ENCODE measurements at places on chromosomes 7 and 10. TPM values are rescaled to one million over a fixed set of nuclear protein-coding genes. Genes with fewer than 3 reads are reported as not detected.
A peak's percentile ranks its signal among the peaks of the same experiment; 100 is the strongest.

GRCh38 chr10:119872610-119872859 is at the start of gene MCMBP:
Gene MCMBP (minus strand): TSS chr10:119872843. CDS start chr10:119872584, 259 bp downstream.
- no peak for DNase-seq

- peak; percentile 8 for DNase-seq
These were observed 326.5 kb downstream of the WDR37 start for GRCh38 chr10:1382711-1383110.

PON1 gene
- total RNA-seq, result not detected

DNA sequence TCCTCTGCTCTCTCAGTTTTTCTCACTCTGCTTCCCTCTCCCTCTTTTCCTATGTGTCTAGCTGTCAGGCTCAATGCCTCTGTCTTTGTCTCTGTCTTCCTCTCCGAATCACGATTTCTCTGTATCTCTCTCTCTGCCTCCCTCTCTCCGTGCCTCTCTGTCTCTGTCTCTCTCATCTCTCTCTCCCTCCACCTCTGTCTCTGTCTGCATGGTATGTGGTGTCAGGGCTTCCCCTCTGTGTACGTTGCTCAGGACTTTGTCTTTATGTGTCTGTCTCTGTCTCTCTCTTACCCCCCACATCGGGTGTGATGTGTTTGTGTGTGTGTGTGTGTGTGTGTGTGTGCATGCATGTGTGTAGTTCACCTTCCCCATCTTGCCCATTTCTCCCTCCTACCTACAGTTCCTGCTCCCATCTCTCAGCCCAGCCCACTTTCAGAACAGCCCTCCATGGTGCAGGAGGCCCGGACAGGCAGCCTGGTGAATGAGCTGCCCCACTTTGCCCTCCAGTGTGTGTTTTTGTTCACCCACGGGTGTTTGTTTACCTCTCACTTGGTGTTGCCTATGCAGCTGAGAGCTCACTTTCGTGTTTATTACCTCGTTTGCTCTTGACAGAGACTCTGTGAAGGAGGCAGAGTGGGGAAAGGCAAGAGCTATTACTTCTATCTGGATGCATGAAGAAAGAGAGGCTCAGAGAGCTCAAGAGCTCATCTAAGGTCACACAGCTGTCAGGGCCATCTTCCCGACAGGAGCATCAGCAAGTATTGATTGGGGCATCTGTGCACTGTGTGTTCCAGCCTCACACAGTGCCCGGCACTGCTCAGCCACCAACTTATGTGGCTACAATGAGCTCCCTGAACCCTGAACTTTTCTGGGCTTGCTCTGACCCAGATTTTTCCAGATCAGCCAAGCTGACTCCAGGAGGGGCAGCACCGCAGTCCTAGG is 163.5 kb upstream of the ZMIZ1 start:
- peak; percentile 6 for DNase-seq

GRCh38 chr7:22584179-22584578 is 84.2 kb upstream of the STEAP1B start:
- no peak for DNase-seq

GRCh38 chr10:71938211-71938610 is 26.0 kb upstream of the CHST3 start:
- no peak for DNase-seq

DNA sequence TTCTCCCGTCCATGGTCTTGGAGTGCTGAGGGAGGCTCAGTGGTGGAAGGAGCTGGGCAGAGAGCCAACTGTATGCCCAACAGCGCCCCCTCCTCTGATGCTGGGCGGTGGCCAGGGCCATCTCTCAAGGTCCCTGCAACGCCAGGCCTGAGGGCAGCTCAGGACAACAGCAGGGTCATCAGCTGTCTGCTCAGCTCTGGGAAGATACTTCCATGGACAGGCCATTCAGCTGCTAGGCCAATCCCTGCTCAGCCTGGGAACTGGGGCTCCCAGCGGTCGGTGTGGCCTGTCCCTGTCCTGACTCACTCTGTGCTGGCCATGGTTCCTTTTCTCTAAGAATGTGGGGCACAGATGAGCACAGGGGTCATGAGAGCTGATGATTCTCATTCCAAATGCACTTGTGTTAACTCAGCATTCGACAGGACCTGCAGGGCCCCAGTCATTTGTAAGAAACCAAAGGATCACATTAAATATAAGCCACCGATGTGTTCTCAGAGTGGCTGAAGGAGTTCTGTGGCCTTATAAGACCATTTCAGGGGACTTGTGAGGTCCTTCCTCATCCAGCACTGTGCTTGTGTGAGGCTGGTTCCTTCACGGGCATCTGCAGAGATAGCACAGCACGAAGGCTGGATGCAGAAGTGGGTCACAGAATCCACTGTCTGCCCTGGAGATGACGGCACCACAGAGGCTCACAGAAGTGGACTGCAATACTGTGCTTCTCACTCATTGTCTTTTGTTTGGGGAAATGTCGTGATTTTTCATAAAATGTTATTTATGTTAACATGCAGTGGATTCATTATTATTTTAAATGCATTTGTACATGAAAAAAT is 73.0 kb downstream of the ADCY1 start:
- peak; percentile 33 for DNase-seq

GRCh38 chr10:118581340-118581739 is 14.1 kb downstream of the PRLHR start:
- no peak for DNase-seq

GRCh38 chr10:6101181-6101580 is 12.3 kb downstream of the RBM17 start:
- DNase-seq, result no peak

- DNase-seq, result peak; percentile 63
These were observed 51.3 kb upstream of the GPR26 start for GRCh38 chr10:123614888-123615287.

DNA sequence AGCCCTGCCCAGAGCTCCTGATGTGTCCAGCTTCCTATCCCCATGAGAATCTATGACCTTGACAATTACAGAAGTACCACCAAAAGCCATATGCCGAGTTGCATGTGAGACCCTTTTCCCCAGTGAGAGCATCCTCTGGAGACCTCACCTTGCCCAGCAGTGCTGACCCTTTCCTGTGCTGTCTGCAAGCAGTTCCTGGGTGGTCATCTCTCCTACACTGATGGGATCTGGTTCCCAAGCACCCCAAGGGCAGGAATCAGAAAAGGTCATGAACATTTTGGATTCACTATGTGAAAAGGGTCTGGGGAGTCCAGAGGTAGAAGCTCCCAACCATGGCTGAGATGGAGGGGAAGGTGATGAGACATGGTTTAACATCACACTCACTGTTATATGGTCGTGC is 18.2 kb downstream of the SFTPD start:
- peak; percentile 15 for DNase-seq

DNA sequence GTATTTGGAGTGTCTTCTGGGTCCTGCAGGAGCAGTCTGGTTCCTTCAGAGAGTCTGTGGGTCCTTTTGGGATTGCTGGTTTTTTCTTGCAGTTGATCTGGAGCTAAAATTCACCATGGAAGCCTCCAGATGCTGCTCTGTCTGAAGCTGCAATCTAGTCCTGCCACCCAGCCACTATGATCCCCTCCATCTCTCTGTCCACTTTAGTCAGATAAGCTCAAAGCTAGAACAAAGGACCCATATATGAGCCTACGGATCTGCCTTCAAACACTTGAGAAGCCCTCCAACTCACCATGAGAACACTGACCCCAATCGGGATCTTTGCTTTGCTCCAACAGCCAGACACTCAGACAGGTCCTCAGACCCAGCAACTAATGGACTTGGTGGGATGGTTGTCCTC is 618 bp upstream of the TBXAS1 start:
- DNase-seq, result no peak

DNA sequence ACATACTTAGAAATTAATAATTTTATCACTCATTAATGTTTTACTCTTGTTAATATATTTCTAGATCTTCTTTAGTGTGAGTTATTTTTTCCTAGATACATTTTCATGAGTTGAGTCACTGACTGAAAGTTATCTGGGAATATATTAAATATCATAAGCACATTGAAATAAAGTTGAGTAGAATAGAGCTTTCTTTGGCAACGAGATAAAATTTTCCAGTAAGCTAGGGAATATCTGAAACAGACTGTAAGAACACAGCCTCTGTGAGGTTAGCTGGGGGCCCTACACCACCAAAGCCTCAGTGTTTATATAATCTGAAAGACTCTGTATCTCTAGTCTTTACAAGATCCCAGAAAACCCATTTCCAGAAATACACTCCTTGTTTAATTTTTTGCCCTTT is 347.8 kb upstream of the PLXDC2 start:
- DNase-seq, result no peak

GRCh38 chr7:127702938-127703337 is 50.9 kb downstream of the SND1 start:
- DNase-seq, result no peak

DNA sequence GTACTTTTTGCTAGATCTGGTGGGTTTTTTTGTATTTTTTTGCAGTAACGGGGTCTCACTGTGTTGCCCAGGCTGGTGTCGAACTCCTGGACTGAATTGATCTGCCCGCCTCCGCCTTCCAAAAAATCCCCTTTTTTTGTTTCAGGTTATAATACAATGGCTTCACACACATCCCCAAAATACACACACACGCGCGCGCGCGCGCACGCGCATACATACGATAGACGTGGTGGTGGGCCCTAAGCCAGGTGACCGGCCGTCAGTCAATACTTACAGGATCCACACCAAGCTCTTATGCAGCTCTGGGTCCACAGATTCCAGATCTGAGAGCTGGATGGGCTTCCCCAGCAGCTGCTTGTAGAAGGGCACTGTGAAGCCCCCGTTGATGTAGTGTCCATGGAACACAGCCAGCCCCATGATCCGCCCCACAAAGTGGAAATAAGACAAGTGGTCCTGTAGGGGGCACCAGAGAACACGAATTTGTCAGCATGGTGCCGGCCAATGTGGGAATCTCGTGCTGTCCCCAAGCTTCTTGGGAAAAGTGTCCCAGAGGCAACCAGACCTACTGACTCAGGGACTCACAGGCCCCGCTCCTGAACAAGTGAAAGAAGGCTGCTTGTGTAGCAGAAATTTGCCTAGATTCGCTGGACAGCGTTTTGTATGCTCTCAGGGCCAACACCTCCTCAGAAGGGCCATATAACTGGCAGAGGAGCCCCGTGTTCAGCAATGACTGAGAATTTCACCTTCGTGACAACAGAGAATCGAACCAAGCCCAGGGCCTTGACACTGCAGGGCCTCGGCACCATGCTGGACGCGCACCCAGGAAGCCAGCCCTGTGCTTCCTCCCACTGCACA is 103.6 kb downstream of the SMURF1 start:
- peak; percentile 48 for DNase-seq

APBB1IP gene
- total RNA-seq, result 3.3 TPM

DNA sequence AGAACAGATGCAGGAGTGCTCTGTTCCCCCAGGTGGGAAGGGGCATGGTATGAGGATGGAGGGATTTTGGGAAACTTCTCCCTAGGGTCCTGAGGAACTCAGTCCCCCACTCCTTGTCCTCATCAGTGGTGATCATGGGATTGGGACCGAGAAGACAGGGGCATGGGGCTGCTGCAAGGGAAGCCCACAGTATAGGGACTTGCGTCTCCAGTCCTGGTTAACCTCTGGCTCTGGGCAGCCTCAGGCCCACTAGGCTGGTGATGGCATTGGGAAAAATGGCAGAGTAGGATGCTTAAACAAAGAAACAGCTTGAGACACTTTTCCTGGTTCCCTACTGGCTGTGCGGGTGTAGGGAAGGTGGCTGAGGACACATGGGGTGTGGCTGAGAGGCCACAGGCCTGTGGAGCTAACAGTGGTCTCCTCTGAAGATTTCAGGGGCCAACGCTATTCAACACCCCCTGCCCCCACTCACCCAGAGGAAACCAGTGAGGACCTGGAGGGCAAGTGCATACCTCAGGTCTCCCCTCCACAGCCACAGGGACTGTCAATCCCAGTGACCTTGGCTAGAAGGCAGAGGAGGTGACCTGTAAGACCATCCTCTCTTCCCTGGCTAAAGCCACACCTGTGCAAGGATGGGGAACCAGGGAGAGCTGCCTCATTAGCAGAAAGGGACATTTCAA is 261.3 kb downstream of the CCSER2 start:
- no peak for DNase-seq

GRCh38 chr10:59971915-59972314 is 65.6 kb upstream of the CCDC6 start:
- no peak for DNase-seq

BLOC1S2 gene
- total RNA-seq, result 7.5 TPM

NUTM2B gene
- total RNA-seq, result not detected

HPSE2 gene
- total RNA-seq, result 3.0 TPM

SLC18A3 gene
- total RNA-seq, result not detected

GRCh38 chr7:66088861-66089838 is 13.5 kb downstream of the ASL start:
- no peak for DNase-seq

VIM gene
- total RNA-seq, result 914 TPM

DNA sequence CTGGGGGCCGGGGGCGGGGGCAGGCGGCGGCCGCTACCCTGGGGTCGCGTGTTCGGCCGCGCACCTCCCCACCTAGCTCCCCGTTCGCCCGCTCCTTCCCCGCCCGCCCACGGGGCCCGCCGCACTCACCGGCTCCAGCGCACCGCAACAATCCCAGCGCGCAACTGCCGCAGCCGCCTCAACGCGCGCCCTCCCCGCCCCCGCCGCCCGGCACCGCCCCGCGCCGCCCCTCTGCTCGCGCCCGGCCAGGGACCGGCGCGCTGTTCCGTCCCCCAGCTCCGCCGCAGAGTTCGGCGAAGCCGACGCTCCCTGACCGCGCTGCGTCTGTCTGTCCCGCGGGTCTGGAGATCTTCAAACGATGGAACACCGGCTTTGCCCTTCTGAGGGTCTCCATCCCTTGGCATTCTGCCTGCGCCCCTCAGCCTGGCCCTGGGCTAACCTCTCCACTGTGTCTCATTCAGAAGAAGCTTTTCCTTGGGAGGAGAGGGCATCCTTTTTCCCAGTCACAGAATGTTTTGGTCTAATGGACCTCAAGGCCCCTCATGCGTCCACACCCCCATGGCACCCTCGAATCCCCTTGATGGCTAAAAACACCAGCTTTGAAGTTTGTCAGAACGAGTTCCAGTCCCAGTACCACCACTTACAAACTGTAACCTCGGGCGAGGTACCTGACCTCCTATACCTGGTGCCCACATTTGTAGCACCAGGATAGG is at the start of gene NT5C2:
Gene NT5C2, minus strand, starts transcription at position 166 of the 713 bp plus-strand sequence. CDS start 18,314 bp downstream, outside the sequence.
- peak; percentile 86 for DNase-seq

IKZF1 gene
- total RNA-seq, result 29.5 TPM

DNA sequence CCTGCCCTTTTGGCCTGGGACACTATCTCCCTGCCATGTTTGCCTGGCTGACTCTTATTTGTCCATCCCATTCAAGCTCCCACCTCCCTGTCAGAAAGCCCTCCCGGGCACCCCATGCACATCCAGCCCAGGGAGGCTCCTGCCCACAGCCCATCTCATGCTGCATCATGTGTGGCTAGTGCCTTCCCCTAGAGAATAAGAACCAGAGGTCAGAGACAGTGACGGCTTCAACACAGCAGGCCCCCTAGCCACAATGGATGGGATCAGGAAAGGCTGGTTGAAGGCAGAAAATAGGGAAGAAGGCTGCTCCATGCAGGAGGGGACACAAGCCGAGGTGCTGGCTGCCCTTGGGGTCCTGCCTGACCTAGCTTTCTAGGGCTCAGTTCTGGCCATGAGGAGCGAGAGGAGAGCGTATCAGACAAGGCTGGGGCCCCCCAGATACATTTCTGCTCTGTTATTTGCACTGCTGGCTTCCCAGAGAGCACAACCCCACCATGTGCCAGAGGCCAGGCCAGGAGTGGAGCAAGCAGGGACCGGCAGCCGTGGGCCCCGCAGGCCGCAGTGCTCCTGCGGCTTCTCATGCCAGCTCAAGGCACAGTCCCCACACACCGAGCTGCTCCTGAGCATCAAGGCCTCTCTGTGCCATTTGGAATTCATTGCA is 161.1 kb upstream of the ZMIZ1 start:
- DNase-seq, result peak; percentile 18

FOXI2 gene
- not detected for total RNA-seq

- DNase-seq, result no peak
These were observed 52.5 kb upstream of the SEPTIN7 start for GRCh38 chr7:35748371-35748770.

Measured in Peyer's patch (tissue), 4 donors.